ENCODE measurements at places on chromosomes 13 and 19.

GRCh38 chr13:110696776-110697175, 9.1 kb downstream of the CARS2 start:
- DNase-seq, result no peak

GRCh38 chr13:23506071-23506806, 64.0 kb upstream of the TNFRSF19 start:
- no peak for DNase-seq

GRCh38 chr19:13234518-13234917, 84.3 kb downstream of the IER2 start:
- no peak for DNase-seq

- no peak for DNase-seq
Measured at GRCh38 chr13:67095621-67096020, 134.5 kb downstream of the PCDH9 start.

DNA sequence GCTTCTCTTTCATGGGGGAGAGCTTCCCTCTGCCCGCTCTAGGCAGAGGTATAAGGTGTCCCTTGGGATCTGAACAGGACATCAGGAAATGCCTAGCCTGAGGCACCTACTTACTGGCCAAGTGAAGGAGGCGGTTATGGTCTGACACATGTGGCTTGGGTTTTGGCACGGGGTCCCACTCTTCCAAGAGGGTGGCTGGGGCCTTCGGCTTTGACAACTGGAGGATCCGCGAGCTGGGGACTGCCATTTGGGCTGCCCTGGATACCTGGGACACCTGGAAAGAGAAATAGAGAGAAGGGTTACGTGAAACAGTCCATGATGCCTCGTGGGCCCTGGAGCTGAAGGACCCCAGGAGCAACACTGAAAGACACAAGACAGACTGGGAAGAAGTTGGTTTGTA, 22.4 kb upstream of the MIER2 start:
- DNase-seq, result no peak

DNA sequence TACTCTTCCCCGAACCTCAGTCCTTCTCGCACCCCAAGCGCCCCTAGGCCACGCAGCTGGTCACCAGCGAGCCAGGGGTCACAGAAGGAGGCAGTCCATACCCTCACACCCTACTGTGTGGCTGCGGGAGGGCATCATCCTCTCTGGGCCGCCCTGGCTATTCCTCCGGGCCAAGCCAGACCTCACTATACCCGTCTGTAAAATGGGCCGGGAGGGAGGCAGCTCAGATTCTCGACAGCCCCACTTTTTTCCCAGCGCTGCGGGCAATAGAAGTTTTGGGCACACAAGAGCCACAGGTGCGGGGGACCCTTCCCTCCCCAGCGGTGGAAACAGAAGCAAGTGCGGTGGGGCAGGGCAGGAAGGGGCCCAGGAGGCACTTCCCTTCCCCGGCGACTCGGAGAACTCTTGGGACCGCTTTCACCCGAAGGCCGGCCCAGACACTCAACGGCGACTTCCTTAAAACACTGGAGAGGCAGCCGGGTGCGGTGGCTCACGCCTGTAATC, 5.6 kb upstream of the ARRDC2 start:
- DNase-seq, result no peak

GRCh38 chr19:27709496-27709895, 1503.5 kb downstream of the UQCRFS1 start:
- no peak for DNase-seq

DNA sequence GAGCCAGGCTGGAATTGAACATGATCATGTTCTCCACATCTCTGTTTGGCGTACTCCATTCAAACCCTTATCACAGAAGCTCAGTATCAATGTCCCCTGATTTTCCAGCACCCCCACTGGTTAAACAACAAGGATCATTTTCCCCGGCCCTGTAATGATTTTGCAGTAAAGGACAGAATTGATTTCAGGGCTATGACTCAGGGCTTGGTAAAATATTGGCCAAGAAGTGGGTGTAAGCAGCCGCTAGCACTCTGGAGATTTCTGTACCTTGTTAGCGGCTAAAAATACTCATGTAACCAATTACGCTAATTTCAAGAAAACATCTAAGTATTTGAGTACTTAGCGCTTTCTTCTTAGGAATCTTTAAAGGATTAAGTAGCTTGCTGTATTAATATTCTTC, 69.5 kb upstream of the FNDC3A start:
- DNase-seq, result no peak

DNA sequence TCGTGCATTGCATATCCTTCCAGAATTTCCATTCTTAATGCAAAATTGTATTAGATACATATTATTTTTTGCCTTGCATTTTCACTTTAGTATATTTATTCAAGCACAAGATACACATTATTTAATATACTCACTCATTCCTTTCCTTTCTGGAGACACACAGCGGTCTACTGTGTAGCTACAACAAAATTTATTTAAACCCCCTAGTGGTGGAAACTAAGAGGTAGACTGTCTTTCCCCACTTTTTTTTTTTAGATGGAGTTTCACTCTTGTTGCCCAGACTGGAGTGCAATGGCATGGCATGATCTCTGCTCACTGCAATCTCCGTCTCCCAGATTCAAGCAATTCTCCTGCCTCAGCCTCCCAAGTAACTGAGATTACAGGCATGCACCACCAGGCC, 2040.3 kb upstream of the PCDH20 start:
- no peak for DNase-seq

GRCh38 chr19:13691569-13692435, 72.5 kb upstream of the MRI1 start:
- DNase-seq, result peak; percentile 34

GRCh38 chr13:76921516-76921915, 26.8 kb upstream of the ACOD1 start:
- no peak for DNase-seq

DNA sequence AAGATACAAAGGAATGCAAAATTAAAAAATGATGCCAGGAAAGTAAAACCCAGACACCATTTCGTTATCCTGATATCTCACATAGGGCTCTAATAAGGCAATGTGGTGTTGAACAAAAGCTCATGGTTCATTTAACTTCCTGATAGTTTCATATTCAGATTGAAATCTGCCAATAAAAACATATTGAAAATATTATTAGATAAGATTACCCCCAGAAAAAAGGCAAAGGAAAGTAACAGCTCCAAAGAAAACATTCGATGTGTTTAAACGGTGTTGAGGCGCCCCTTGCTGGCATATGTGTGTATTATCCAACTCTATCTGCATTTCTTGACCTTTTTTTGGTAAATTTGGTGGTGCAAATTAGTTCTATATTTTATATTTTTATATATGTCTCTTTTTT, 75.9 kb downstream of the ESD start:
- peak; percentile 1 for DNase-seq

DNA sequence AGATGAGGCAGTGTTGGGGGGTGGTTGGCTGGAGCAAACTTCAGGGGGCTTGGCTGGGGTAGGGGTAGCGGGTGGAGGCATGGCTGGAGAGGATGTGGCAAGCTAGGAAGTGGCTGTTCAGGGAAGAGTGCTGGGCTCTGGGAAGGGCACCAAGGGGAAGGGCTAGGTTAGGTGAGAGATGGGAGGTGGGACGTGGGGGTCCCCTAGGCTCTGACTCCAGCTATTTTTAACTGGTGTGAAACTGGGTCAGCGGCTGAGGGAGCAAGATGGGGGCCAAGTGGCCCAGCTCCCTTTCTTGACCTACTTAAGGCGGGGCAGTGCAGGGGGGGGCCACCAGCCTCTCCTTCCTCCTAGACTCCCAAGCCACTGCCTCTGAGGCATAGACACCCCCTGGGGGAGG, 7.3 kb downstream of the KCNC3 start:
- DNase-seq, result no peak

DNA sequence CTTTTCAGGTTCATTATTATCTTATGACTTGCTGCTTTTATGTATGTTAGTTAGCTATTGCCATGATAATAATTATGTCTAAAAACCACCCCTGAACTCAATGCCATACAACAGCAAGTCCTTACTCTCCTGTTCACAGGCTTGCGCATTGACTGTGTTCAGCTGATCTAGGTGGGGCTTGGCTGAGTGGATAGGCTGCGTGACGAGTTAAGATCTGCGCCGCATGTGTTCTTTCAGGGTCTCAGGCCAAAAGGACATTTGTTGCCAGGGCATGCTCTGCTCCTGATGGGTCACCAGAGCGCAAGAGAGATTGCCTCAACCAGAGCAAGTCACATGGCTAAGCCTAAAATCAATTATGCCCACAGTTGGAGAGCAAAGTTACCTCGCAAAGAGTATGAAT, 859 bp downstream of the ZNF568 start:
- DNase-seq, result no peak

DNA sequence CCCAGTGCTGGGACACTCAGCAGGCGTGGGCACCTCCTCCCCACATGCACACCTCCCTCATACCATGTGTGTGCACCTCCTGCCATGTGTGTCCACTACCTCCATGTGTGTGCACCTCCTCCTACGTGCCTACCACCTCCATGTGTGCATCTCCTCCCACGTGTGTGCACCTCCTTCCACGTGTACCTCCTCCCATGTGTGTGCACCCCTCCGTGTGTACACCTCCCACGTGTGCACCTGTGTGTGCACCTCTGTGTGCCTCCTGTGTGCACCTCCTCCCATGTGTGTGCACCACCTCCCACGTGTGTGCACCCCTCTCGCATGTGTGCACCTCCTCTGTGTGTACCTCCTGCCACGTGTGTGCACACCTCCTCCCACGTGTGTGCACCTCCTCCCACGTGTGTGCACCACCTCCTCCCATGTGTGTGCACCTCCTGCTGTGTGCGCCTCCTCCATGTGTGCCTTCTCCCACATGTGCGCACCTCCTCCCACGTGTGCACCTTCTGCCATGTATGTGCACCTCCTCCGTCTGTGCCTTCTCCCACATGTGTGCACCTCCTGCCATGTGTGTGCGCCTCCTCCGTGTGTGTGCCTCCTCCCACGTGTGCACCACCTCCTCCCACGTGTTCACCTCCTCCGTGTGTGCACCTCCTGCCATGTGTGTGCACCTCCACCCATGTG, 6.1 kb upstream of the C13orf46 start:
- DNase-seq, result no peak

DNA sequence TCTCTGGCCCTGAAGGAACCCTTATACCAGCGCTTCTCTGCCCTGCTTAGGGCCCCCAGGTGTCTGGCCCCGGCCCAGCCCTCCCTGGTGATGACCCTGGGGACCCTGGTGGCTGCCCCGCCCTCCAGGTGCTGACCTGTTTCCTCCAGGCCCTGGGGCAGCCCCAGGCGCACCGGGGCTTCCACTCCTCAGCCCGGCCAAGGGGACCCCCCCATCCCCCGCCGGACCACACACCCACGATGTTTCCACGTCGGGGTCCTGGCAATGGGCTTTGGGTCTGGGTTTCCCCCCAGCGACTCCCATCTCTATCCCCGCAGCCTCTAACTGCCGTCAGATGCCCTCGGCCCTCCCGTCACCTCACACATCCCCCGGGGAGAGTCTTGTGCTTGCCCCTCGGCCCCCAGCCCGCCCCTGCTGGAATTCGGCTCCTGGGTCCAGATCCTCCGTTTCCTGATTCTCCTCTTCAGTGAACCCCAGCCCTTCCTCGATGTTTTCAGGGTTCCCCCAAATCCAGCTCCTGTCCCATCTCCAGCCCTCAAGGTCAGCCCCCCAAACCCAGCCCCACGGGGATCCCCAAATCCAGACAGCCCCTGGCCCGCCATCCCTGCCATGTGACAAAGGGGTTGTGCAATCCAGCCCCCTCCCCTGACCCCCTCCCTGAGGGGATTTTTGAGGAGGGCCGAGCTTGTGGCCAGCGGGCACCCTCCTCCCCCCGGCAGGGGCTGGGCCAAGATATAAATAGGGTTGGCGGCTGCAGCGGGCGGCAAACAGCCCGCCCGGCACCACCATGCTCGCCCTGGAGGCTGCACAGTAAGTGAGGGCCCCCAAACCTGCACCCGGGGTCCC, at the start of gene SPIB:
TSS of gene SPIB (plus strand) at position 763 of the 846 bp plus-strand sequence. CDS start at position 788, 25 bp downstream.
- DNase-seq, result no peak

DNA sequence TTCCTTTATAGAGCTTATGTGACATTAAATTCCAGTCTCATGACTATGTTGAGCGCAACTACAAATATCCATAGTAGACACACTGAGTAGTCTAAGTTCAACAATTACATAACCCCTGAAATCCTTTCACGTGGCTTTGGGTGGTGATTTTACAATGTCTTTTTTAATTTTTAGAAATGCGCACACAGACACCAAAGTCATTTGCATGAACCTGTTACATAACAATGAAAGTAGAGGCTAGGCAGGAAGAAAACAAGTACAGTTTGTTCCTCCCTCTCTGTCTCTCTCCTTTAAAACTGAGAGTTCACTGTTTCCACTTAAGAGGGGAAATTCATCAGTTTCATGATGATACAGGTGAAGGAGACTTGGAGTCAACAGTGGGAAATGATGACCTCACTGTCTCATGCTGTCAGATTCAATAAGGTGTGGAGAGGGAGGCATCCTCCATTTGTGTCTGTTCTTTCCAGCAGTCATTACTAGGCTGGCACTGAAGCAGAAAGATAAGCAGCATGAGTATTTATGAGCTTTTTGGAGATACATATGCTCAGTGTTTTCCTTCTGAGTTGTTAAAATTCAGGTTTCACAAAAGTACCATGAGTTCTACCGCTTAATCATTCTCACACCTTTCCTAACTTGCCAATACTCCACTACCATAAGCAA, 201.8 kb downstream of the LHFPL6 start:
- no peak for DNase-seq

GRCh38 chr19:932648-933552, 7.1 kb downstream of the ARID3A start:
- no peak for DNase-seq

GRCh38 chr13:110271313-110271712, 35.6 kb downstream of the COL4A1 start:
- DNase-seq, result no peak

DNA sequence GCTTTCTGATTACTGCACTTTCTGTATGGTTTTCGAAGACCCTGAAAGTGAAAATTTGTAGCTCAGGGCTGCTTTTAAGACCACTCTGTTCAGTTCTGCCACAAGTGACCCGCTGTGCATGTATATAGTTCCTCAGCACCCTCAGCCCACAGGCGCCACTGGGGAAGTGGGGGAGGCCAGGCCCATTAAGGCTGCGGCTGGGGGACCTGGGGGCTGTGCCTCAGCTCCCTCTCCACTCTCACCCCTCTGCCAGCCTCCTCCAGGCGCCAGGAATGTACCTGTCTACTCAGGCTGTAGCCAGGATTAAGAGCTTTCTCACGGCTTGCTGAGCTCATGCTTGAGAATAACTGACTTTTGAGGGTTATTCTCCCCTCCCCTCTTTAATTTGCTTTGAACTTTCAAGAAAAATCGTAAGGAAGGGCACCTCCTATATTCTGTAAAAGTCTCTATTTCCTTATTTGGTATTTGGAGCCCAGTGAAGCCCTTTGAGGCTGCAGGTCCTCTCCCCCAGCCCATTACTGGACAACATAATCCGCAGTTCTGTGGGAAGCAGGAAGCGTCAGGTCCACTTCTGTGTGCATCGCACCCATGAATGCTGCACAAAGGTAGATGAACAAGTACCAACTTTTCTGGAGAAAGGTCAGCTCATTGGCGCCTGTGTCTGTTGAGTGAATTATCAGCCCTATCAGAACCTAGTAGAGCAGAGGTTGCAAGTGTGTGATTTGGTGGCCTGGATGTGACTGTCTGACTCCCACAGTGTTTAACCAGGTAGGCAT, 29.6 kb downstream of the GJA3 start:
- DNase-seq, result no peak

GRCh38 chr13:31433746-31434145, 234.0 kb downstream of the B3GLCT start:
- DNase-seq, result no peak

- DNase-seq, result no peak
Measured at GRCh38 chr13:39378306-39378705, 224.7 kb downstream of the LHFPL6 start.

GRCh38 chr19:42421101-42421500, 6.1 kb downstream of the LIPE start:
- no peak for DNase-seq

GRCh38 chr19:36009220-36009619, 607 bp upstream of the SYNE4 start:
- no peak for DNase-seq
